AG04449 (cell line): ENCODE measurements at places on chromosomes 7 and 10.

DNA sequence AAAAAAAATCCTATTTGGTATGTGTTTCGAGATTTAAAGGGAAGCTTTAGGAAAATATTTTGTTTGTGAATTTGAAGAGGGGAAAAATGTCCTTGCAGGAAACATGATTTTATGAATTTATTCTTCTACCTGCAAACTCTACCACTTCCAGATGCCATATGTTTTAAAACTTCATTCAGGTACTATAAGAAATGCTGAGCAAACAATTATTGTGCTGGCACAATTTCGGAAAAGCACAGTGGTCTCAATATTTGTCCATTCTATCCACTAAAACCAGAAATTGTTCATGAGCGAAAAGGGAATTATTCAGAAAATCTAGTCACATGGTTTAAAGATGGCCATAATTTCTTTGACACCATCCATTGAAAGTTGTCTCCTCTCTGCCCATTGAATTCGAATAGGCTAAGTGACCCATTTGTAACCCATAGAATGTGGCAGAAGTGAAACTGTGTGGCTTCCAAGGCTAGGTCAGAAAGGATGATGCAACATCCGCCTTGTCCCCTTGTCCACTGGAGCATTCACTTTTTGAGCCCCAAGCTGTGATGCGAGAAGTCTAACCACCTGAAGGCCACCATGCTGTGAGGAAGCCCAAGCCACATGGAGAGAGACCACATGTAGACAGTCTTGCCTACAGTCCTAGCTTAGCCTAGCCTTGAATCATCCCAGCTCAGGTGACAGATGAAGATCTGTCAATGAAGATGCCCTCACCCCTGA is 189.8 kb upstream of the PRKCQ start:
- DNase-seq: no peak

GRCh38 chr10:3148994-3149393 is 23.6 kb downstream of the PITRM1 start:
- DNase-seq: no peak

GRCh38 chr7:140218656-140219055 is 41.9 kb upstream of the KDM7A start:
- no peak for DNase-seq

DNA sequence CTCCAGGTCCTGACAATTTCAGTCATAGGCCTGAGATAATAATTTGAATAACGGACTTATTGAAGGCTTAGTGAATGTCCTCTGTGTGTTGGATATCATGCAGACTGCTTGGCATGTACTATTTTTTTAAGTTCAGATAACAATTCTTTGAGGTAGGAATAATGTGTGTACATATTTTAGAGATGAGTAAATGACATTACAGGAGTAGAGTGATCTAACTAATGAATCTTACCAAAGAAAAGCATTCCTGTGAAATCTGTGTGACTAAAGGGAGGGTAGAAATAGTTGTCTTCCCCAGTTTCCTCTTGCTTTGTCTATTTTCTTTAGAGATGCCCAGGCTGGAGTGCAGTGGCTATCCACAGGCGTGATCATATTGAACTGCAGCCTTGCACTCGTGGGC is 391.8 kb upstream of the ETV1 start:
- no peak for DNase-seq

GRCh38 chr7:1054861-1055450 is 10.6 kb downstream of the GPR146 start:
- no peak for DNase-seq

GRCh38 chr10:11647676-11648075 is 36.2 kb upstream of the USP6NL start:
- no peak for DNase-seq

DNA sequence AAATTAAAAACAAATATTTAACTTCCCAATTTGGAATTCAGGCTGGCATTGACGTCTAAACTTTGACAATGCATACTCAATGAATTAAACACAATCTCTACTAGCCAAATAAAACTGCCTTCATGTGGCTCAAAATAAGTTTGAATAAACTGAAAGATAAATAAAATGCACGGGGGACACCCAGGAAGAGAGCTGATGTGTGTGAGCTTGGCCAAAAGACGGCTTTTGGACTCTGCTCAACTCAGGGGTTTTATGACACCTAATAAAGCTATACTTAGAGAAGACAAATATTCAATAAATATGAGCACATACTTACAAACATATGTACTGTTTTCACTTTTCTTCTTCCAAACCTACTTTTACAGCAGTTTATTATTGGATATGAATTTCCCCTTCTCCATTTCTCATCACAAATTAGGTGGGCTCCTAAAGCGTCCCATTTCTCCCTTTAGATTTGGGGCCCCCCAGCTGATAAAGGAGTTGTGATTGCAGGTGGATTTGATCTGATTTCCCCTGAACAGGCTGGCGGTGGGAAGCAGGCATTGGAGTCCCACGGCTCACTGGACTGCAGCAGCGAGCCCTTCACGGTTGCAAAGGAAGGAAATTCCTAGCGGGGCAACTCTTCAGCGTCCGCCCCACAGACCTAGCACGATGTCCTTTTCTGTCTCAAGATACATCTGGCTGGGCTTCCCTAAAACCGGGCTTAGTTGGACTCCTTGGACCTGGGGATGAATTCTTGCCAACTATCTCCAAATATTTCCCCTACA is 79.6 kb downstream of the INSIG1 start:
- no peak for DNase-seq

GRCh38 chr7:127715901-127716300 is 63.9 kb downstream of the SND1 start:
- no peak for DNase-seq

DNA sequence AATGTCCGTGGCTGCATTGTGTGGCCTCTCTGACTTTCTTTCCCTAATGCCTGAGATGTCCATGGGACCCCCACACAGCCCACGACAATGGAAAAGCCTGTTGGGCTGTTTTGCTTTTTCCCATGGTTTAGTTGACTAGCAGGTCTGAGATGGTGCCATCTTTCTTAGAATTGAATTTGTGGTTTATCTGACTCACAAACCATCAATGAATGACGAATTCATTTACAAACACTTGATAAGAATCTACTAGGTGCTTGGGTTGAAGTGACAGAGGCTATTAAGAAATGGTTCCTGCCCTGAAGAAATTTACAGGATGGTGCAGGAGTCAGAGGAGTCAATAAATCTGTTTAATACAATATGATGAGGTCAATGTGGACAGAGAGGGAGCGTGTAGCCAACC is 75.4 kb downstream of the OTUD1 start:
- no peak for DNase-seq

DNA sequence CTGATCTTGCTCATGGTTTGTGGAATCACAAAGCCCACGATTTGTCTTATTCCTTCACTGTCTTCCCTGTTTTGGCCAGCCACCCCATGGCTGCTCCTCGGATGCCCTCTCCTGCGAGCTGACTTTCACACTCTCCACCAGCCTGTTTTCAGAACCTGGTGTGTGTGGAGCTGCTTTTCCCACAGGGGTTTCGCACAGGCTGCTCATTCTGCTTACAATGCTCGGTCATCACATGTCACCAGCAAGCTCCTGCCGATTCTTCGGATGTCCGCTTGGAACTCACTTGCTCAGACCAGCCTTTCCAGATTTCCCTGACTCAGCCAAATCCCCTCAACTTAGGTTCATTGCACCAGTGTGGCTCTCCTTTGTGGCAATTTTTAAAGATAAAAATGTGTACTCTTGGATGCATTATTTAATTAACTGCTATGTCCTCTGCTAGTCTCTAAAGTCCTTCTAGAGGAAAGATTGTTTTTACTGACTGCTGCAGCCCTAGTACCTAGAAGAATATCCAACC is 1018.6 kb upstream of the LRRTM3 start:
- DNase-seq: no peak

DNA sequence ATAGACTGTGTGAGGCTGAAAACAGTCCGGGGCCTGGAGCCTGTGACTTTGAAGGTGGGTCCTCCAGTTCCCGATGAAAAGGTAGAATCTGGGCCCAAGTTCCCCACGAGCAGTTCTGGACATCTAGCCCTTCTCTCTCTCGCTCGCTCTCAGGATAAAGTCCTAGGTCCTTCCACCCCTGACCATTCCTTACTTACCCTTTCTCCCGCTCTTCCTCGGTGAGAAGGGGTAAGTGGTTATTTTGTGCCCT is 713 bp downstream of the IMMP2L start:
- no peak for DNase-seq

GRCh38 chr10:131928248-131929095 is 27.7 kb downstream of the PPP2R2D start:
- no peak for DNase-seq

DNA sequence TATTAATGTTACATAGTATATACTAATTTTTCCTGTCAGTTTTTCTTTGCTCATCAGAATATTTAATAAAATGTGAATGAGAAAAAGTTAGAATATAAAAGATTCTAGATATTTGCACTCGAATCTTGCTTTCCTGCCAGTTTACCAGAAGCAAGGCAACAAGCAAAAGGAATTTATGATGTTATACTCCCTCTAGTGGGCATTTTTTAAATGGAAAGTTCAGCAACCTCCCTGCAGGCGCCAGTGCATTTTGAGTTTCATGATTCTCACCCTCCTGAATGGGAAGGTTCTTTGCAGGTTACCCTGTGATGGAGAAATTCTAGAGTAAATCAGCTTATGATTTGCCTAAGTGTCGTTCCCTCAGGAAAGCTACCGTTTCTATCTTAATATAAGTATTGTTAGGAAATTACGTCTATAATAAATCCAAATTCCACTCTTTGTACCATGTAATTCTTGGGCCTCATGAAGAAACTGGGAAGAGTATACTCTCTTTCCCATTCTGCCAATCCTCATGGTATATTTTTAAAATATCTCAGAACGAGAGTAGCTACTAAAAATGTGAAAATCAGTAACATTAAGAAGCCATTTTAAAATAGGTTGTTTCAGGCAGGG is 350.0 kb downstream of the CRPPA start:
- no peak for DNase-seq

- peak; percentile 93 for DNase-seq
Observed at GRCh38 chr10:17512341-17513001, 58.1 kb upstream of the ST8SIA6 start.

DNA sequence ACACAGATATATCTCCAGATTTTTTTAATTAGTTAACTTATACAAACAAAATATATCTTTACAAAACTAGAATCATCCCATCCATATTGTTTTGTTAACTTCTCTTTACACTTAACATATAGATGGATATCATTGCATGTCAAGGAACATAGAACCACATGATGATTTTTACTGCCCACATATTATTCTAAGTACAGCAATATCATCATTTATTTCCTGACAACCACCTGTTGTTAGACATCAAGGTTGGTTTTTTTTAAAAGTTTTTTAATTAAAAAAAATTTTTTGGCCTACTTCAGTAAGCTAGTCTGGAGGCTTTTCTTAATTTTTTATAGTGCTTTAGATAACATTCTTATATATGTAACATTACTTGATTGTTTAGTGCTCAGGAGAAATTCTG is 38.9 kb upstream of the BAMBI start:
- no peak for DNase-seq

- no peak for DNase-seq
Observed at GRCh38 chr10:18879284-18879683, 169.3 kb upstream of the MALRD1 start.

DNA sequence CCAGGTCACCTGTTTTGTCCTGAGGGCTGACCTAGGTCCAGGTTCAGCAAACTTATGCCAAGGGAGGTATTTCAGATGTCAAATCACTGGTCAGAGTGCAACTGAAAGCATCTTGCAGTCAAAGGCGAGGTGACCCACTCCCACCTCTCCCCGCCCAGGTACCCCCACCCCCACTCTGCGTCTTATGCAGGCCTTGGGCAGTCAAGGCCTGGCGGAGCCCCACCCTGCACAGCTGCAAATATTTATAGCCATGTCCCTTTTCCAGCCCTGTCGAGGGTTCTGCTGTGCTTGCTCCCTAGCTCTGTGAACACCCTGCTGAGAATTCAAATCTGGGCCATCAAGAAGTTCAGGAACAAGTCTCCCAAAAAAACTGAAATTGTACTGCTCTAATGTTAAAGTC is 40.6 kb upstream of the BMPR1A start:
- no peak for DNase-seq

GRCh38 chr7:92769394-92769699 is 67.0 kb downstream of the CDK6 start:
- no peak for DNase-seq

DNA sequence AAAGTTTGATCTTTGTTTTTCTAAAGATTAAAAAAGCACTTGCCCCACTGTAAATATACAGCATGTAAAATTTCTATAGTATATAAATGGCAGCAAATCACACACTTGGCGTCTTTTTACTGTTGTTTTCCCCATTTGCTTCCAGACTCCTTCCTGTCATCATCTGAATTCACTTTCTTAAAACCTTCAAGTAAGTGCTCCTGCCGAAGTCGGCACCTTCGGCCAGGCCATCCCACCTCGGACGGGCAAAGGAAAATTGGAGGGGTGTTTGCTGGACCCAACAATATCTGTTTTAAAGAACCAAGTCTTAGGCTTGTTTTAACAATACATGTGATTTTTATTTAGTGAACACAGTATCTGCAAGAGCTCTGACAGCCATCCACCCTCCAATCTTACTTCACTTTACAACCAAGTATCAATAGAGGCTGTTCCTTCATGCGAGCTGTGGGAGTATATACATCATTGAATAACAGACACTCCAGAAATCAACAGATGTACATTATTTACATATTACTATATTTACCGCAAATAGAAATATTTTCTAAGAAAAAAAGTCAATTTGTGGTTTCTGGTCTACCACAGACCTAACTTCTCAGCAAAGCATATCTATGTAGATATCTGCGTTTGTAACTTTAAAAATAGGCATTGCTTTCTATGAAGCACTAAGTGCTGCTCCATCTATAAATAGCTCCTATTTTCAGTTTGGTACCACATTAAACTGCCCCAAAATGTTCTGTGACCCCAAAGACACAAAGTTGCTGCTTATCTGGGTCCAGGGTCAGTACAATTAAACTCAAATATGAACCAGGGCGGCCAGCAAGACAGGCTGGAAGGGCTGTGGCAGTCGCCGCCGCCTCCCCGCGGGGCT is 110.7 kb downstream of the CYTH3 start:
- DNase-seq: no peak

GRCh38 chr10:79149662-79150443 is 81.1 kb downstream of the ZMIZ1 start:
- DNase-seq: no peak

DNA sequence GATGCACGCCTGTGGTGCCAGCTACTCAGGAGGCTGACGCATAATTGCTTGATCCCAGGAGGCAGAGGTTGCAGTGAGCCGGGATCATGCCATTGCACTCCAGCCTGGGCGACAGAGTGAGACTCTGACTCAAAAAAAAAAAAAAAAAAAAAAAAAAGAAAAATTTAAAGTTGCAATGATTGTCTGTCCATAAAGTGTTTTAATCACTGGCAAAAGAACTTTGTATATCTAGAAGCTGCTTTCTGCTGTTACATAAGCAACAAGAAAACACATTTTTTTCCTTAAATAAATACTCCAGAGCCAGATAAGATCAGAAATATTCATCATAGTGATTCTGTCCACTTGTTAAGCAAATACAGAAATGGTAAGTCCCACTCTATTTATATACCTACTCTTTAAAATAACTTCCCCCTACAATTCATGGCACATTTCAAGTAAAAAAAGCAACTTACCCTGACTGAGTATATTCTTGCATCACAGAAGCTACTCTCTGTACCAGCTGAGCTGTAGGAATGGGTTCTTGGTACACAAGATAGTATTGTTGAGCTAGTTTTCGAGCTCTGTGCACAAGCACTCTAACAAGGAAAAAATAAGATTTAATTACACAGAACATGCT is 7.6 kb downstream of the PSMA2 start:
- no peak for DNase-seq

- no peak for DNase-seq
Observed at GRCh38 chr10:45387096-45387893, 13.3 kb downstream of the ALOX5 start.

- no peak for DNase-seq
Observed at GRCh38 chr10:24727786-24728185, 4.1 kb upstream of the ARHGAP21 start.

GRCh38 chr7:957418-958220 is 3.1 kb upstream of the ADAP1 start:
- DNase-seq: no peak
